ENCODE measurements at places on chromosomes 12 and 14.
A peak's percentile ranks its signal among the peaks of the same experiment; 100 is the strongest.

DNA sequence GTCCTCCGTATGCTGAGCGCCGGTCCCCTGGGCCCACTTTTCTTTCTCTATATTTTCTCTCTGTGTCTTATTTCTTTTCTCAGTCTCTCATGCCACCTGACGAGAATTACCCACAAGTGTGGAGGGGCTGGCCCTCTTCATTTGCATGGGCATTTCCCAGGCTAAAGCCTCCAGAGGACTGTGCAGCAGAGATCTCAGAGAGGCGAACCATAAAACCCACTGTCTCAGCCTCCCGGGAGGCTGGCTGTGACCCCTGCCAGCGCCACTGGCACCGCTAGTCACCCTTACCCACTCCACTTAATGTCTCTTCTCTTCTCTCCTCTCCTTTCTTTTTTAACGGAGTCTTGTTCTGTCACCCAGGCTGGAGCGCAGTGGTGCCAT, 7.1 kb upstream of the SERPINA9 start:
- no peak for DNase-seq

DNA sequence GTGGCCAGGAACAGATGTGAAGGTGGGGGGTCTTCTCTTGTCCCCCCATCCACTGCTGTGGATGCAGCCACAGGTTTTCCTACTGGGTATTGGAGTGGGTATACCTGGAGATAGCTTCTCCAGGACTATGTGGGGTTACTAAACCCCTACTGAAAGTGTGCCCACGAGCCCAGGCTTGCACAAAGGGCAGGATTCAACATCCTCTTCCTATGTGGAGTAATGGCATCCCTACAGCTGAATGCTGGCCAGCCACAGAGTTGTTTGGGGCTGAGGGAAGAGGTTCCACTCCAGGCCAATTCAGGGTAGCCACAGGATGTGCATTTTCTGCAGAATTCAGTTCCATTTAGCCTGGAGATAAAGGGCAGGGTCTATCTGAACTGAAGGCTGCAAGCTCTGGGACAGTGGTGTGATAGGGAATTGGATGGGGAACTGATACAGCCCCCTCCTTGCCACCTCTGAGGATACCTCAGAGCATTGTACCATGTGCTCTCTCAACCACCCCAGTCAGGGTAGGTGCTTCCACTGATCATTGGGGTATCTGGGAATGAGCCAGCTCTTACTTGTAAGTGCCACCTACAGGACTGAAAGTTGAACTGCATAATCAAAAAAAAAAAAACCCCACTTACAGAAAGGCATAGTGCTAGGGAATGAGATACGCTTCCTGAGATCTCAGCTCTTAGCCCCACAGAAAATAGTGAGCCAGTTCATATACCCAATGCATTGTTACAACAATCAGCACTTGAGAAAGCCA, 187.1 kb downstream of the KITLG start:
- DNase-seq, result peak; percentile 44

- DNase-seq, result peak; percentile 74
Measured at GRCh38 chr12:77232045-77232444, 166.7 kb upstream of the E2F7 start.

- DNase-seq, result no peak
Measured at GRCh38 chr12:53750812-53751335, 905 bp downstream of the CISTR start.

DNA sequence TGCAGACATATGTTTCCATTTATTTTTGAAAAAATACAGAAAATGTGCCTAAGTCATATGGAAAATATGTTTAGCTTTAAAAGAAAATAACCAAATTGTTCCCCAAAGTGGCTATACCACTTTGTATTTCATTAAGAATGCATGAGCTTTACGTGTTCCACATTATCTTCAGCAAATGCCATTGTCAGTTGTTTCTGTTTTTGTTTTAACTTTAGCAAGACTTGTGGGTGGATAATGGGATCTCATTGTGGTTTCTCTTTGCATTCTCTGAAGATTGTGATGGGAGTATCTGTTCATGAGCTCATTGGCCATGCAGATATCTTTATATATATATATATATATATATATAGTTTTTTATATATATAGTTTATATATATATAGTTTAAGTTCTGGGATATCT, 181.5 kb downstream of the CCER1 start:
- DNase-seq, result no peak

GRCh38 chr12:32548691-32549281, 130.3 kb upstream of the DNM1L start:
- DNase-seq, result peak; percentile 51

All from H4 (cell line).